Activated gamma-delta T cell treated with Interleukin-2 at 50 U/mL for 16 hours (primary cell): ENCODE measurements at places on chromosomes 1 and 21.

DNA sequence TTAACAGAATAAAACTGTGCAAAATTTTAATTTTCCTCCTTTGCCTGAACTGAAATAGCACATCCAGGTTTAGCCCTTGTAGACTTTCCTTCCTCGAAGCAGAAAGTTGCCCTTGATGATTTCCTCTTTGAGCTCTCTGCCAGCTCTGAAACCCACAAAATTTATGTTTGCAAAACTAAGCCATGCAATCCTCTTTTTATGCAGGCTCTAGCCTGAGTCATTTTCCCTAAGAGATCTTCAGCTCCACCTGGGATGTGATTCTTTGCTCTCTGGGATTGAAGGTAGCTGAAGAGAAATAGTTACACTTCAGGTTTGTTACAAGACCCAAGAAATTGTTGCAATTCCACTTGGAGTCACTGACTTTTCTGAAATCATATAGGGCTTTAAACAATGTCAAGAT, 1.4 kb upstream of the F3 start:
- no peak for DNase-seq

- no peak for DNase-seq
Observed at GRCh38 chr1:203720242-203720641, 44.7 kb upstream of the LAX1 start.

- peak; percentile 24 for DNase-seq
Observed at GRCh38 chr1:111738436-111739193, 580 bp downstream of the INKA2 start.

GRCh38 chr1:44420535-44420934, 15.5 kb downstream of the RNF220 start:
- DNase-seq = no peak

GRCh38 chr1:205842229-205842628, 7.7 kb downstream of the PM20D1 start:
- no peak for DNase-seq

- DNase-seq = no peak
Observed at GRCh38 chr1:227742738-227743715, 7.8 kb downstream of the SNAP47 start.

- DNase-seq = no peak
Observed at GRCh38 chr1:53361541-53361961, 33.7 kb upstream of the LRP8 start.

- no peak for DNase-seq
Observed at GRCh38 chr1:65939636-65940035, 146.9 kb downstream of the PDE4B start.

DNA sequence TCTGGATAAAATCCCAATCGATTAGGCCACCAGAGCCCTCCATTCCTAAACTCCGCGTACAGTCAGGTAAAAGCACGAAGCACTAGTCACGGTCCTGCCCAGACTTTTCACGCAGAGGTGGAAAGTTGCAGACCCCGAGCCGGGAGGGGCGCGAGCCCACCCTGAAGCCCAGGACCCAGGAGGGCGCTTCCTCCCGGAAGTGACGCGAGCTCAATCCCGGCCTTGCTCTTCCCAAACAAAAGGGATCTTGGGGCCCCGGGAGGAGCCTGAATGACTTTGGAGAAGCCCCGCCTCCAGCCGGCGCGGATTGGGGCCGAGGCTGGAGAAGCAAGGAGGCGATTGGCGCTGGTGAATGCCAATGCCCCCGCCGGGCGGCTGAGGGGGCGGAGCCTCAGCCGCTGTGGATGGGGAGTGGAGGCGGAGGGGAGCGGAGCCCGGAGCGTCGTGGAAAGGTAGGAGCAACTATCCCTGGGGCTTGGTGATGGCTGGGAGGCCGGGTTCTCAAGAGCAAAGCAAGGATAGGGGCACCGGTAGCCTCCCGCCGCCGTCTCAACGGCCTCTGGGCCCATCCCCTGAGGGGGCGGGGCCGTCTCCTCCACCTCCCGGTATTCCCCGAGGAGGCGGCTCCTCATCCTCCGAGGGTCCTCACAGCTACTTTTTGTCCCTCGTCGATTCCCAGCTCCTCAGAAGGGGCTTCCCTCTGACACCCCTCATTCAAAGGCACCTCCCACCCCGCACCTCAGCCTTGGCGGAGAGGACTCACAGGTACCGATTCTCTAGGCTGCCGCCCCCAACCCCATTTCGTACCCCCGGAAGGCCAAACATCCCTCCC, at the start of gene CTTNBP2NL:
Gene CTTNBP2NL, plus strand, starts transcription at position 394 of the 832 bp plus-strand sequence. CDS start 19,952 bp downstream, outside the sequence.
- peak; percentile 73 for DNase-seq

- DNase-seq = no peak
Observed at GRCh38 chr1:223210788-223211120, 67.7 kb upstream of the TLR5 start.

- no peak for DNase-seq
Observed at GRCh38 chr1:55534565-55535121, 319.5 kb upstream of the USP24 start.

DNA sequence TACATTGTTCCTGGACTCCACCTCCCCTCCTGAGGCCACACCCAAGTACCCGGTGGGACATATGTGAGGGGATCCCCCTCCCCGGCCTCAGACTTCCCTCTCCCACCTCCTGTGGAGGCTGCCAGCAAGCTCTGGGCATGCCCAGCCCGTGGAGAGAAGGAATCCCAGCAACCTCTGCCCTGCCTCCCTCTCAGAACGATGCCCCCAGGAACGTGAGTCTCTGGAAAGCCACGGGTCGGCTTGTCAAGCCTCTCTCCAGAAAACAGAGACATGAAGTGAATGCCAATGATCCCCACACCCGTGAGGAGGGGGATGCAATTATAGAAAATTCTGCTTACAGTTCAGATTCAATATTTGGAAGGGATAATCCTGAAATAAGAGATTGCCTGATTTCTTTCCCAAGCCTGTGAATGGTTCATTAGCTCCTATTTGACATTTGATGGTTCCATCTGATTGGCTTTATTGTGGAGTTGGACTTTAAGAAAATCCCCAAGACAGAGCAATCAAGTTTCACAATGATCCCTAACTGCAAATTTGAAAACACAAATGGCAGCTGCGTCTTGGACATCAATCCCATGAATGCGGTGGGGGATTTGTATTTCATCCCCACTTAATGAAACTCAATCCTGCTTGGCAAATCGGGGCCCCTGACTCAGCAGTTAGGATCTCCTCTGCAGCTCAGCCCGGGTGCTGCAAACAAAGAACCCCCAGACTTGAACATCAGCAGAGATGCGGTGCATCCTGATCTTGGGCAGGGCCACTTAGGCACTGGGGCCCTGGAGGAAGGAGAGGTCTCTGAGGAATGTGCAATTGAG, 9.1 kb upstream of the GUCA2B start:
- no peak for DNase-seq

- no peak for DNase-seq
Observed at GRCh38 chr1:110049801-110050601, 15.6 kb downstream of the STRIP1 start.
